Left kidney (tissue), 8 donors: ENCODE measurements at places on chromosomes 4 and X. TPM values are rescaled to one million over a fixed set of nuclear protein-coding genes. Genes with fewer than 3 reads are reported as not detected.

TREX2 gene
- 0.37 TPM for polyA plus RNA-seq

SPANXN5 gene
- not detected for polyA plus RNA-seq

ERVMER34-1 gene
- polyA plus RNA-seq = 4.1 TPM

CTBP1 gene
- 112 TPM for polyA plus RNA-seq

COL4A6 gene
- 16.0 TPM for polyA plus RNA-seq

TMEM144 gene
- polyA plus RNA-seq = 7.8 TPM

TASL gene
- 0.47 TPM for polyA plus RNA-seq

IBSP gene
- not detected for polyA plus RNA-seq

AKAP4 gene
- 0.07 TPM for polyA plus RNA-seq

MAGEB3 gene
- not detected for polyA plus RNA-seq

TLR10 gene
- polyA plus RNA-seq = 0.40 TPM

CDX4 gene
- polyA plus RNA-seq = not detected

BEX3 gene
- 517 TPM for polyA plus RNA-seq

CCDC160 gene
- polyA plus RNA-seq = 11.6 TPM

GAGE12J gene
- not detected for polyA plus RNA-seq

DMP1 gene
- polyA plus RNA-seq = 0.07 TPM

BTC gene
- polyA plus RNA-seq = 7.8 TPM

PDE5A gene
- polyA plus RNA-seq = 56.0 TPM

GUCY1B1 gene
- 72.1 TPM for polyA plus RNA-seq
